ENCODE measurements at places on chromosomes 6 and 20.

GRCh38 chr20:23456873-23457272, 4.2 kb upstream of the CST11 start:
- no peak for DNase-seq

GRCh38 chr6:42777126-42777822, 4.6 kb upstream of the BICRAL start:
- no peak for DNase-seq

GRCh38 chr20:10696650-10697049, 22.9 kb upstream of the JAG1 start:
- DNase-seq = no peak

GRCh38 chr6:13446381-13446780, 41.0 kb downstream of the GFOD1 start:
- DNase-seq = no peak

DNA sequence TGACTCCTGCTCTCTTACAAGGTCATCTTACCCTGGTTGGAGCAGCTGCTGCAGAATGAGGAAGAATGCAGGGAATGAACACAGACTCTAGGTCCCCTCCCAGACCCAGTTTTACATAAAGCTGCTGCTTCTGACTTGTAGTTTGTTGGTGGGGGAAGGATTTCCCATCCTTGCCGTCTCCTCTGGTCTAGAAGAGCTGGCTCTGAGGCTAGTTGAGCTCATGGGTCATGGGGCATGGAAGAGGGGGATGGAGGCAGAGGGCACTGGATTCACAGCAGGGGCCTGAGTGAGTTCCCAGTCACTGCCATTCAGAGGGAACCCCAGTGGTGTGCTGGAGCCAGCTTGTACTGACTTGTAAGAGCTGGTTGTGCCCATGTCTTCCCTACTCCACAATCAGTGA, 9.2 kb upstream of the GUCA1A start:
- DNase-seq = no peak
